Left colon (tissue), 2 donors: ENCODE measurements at places on chromosomes 6 and 20. TPM values are rescaled to one million over a fixed set of nuclear protein-coding genes. Genes with fewer than 3 reads are reported as not detected.

DNA sequence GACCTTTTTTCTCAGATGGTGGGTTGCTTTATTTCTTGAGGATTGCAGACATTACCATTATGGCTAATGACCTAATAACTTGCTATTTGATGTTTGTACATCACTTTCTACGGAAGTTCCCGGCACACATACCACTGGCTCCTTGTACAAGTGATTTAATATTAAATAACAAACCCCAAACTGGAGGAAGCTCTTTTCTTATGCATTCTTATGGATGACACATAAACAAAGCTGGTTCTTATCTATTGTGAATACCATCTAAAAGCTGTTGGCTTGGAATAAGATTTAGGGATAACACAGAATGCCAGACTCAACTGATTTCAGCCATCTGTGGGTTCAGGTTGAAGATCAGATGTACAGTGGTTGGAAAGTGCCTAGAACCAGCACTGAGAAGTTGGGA is 272.6 kb downstream of the TSHZ2 start:
- DNase-seq = no peak

GRCh38 chr6:31005249-31006020 is 4.8 kb upstream of the MUC22 start:
- no peak for DNase-seq

- DNase-seq = no peak
These were observed 88.3 kb downstream of the DLGAP4 start for GRCh38 chr20:36394340-36394965.

GRCh38 chr6:90537723-90538258 is 49.1 kb downstream of the MAP3K7 start:
- DNase-seq = no peak

- peak; percentile 33 for DNase-seq
These were observed 18.3 kb downstream of the SNX9 start for GRCh38 chr6:157841211-157841840.

- no peak for DNase-seq
These were observed 124.8 kb downstream of the INSM1 start for GRCh38 chr20:20492521-20493332.

HLA-DRB1 gene
- total RNA-seq = 191 TPM

MAPK13 gene
- total RNA-seq = 186 TPM

GRCh38 chr6:21961226-21961625 is 335.6 kb downstream of the PRL start:
- no peak for DNase-seq

DNA sequence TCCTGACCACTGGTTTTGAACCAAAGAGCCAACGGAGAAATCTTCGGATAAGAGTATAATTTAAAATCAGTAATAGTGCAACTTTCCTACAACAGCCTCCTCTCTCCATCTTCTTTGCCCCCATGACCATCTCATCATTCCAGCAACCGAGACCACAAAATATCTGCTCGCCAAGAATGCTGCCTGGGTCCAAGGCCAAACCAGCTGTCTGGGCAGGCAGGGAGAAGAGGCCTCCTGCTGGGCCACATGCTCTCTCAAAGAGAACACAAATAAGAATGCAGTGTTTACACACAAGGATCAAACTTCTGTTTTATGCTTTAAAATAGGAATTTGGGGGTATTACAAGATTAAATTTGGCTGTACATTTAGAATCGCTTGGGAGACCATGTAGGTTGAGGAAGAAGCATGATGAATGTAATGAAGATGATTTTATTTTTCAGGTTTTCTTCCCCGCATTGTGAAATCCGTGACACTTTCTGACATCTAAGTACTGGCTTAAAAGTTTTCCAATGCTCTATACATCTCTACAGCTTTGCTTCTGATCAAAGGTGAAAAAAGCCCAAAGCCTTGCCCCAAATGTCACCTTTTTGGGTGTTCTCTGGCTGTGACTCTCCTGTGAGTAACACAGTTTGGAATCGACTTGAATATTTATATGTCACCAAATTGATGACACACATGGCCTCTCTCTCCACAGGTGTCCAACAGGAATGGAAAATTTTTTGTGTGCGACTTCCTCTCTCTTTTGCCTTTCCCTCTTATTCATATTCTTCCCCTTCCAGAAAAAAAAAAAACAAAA is 79.4 kb upstream of the PROKR2 start:
- DNase-seq = no peak

DNA sequence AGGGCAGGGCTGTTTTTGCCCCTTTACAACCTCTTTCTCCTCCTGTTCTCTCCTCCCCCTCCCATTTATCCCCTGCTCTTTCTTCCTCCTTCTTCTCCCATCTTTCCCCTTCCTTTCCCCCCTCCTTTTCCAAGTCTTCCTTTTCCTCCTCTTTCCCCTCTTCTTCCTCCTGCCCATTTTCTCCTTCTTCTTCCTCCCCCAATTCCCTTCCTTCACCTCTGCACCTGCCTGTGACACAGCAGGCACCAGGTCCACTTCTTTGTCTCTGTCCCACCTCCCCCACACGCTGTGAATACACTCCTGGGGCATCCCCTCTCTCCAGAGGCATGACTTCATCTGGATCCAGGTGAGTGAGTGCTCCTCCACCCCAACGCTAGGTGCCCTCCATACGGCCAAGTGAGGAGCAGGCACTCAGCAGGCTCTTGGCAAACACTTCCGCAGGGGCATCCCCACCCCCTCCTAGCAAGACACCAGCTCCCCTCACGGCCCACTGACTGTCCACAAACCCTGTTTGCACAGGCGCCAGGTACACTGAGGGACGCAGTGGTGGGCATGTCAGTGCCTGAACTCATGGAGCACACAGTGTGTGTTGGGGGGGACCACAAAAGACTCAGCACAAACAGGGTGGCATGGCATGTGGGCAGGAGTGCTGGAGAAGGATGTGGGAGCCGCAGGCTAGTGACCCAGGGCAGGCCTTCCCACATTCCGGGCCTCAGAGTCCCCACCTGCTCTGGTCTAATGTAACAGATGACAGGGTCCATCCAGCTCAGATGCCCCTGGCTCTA is 10.7 kb upstream of the TLDC2 start:
- no peak for DNase-seq

DNA sequence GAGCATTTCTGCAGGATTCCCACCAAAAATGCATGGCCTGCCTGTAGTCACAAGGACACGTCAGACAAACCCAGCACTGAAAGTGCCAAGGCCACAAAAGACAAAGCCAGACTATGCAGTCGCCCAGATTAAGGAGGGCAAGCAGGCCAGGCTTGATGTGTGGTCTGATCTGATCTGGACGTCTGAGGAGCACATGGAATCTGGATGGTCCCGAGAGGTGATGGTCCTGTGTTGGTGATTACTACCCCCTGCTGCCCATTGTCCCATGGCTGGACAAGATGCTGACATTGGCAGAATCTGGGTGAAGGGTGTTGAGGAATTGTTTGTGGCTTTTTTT is 17.1 kb downstream of the NPEPL1 start:
- DNase-seq = no peak

DNA sequence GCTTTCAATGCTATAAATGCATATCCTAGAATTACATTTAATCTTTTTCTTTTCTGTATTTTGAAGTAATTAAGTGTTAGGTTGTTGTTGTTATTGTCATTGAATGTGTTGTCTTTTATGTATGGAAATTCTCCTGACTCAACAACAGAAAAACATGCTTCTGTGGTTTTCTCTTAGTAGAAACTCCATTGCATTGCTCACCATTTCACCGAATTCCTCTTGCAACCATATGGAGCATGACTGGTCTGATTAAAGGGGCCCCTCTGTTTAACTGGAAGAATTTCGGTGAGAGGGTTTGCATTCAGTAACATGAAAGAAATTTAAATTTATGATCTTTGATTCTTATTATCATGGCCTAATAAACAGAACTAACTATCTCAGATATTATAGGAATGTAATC is 454.3 kb upstream of the JARID2 start:
- DNase-seq = no peak

GRCh38 chr6:93418408-93419303 is 703 bp downstream of the EPHA7 start:
- DNase-seq = no peak

GRCh38 chr6:136225496-136225895 is 24.6 kb downstream of the MTFR2 start:
- no peak for DNase-seq

DNA sequence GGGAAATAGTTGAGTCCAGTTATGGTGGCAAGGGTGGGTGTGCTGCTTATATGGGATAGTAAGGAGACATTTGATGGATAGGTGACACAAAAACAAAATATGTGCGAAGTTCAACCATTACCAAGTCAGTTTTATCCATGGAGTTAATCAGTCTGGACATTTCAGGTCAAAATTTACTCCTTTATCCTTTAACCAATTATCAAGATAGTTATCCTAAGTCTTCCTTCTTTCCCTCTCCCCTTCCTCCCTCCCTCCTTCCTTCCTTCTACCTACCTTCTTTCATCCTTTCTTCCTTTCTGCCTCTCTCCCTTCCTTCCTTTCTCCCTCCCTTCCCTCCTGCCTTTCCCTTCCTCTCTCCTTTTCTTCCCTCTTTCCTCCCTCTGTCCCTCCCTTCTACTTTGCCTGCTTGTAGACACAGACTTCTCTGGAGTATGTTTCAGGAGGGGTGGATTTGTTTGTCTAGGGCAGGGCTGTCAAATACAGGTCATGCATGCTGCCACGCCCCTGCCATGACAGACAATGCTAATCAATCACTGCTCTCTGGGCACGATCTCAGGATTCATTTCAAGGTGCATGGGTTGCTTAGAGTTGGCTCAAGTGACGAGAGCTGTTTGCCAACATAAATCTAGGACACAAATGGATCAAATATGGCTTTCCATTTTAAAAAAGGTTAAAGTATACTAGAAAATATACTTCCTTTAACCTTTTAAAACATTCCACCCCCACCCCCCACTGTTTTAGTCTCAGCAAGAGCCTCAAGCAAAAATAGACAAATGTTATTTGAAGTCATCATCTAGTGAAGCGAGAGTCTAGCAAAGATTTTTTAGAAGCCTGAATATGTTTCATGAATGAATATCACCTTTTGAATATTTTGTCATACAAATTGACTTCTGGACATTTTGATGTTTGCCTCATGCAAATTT is 281.6 kb upstream of the CITED2 start:
- peak; percentile 83 for DNase-seq
